ENCODE measurements at places on chromosomes 1 and 21.
A peak's percentile ranks its signal among the peaks of the same experiment; 100 is the strongest.

DNA sequence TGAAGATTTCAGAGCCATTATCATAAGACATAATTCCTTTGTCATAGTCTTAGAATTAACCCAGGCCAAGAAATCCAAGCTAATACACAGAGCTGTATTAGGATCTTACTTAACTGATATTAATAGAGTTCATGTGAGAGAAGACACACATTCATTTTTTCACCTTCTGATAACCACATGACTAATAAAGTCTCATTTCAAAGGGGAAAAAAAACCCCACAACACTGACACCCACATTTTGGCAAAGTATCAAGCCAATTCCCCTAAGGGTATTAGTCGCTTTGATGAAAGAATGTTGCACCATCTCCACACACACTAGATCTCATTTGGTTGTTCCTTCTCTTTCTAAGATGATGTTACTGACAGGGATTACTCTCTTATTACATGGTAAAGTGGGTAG, 344.4 kb upstream of the ESRRG start:
- no peak for DNase-seq

DNA sequence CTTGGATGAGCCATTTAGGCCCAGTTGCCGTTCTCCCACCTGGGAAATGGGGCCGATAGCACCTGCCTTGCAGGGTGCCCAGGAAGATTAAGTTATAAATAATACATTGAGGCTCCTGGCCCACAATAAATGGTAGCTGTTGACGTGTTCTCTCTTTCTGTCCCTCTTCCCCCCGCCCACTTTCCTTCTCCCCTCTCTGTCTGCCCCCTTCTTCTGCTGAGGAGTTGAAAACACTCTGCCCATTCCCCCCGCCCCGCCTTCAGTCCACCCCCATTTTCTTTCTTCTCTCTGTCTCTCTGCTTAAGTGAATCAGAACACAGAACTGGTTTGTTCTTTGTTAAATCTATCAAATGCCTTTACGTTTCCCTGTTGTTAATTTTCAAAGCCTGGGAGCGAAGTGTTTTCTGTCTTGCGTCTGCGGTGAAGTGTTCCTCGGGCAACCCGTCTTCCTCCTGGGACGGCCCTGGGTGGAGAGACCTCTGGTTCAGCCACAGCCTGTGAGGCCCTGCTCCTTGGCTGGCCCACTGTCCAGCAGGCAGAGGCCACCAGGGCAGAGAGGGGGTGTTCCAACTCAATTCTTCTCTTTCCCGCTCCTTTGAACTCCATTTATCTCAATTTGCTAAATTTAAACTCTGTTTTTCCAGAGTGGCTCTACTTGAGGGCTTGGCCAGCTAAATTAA, 29.3 kb upstream of the SELENON start:
- DNase-seq = peak; percentile 74

DNA sequence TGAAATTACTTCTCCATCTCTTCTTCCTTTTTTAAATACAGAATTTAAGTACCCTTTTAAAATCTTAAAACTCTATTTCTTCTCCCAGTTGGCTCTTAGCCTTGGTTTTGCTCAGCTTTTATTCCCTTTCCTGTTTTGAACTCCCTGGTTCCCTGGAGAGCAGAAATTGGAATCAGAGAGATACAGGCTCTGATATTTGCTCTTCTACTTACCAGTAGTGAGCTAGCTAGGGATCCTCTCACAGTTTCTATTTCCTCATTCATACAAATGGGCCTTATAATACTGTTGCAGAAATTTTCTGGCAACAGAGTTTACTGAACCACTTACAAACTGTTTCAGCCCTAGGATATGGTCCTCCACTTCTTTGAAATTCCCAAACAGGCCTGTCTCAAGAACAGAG, 606.3 kb downstream of the NUF2 start:
- DNase-seq = no peak

- DNase-seq = no peak
Observed at GRCh38 chr1:179871940-179872339, 5.7 kb downstream of the TOR1AIP2 start.

DNA sequence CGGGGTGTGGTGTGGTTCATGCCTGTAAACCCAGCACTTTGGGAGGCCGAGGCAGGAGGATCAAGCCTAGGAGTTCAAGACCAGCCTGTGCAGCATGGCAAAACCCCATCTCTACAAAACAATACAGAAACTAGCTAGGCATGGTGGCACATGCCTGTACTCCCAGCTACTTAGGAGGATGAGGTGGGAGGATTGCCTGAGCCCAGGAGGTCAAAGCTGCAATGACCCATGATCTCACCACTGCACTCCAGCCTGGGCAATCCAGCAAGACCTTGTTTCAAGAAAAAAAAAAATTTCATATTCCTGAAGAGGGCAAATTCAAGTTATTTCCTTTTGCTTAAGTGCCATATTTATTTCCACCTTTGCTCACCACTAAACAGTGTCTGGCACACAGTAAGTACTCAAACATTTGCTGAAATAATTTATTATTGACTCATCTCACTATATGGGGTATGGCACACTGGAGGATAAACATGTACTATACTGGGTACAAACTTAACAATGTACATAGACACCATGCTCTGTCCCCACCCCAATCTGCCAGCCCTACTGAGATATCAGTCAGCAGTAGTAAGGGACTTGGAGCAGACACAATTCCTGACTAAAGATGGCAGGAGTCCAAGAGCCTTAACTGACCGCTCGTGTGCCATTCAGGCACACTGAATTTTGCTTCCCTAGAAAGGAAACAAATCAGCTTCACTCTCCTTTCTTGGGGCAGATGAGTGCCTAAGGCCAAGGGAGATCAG, 15.5 kb downstream of the MEAF6 start:
- DNase-seq = no peak

DNA sequence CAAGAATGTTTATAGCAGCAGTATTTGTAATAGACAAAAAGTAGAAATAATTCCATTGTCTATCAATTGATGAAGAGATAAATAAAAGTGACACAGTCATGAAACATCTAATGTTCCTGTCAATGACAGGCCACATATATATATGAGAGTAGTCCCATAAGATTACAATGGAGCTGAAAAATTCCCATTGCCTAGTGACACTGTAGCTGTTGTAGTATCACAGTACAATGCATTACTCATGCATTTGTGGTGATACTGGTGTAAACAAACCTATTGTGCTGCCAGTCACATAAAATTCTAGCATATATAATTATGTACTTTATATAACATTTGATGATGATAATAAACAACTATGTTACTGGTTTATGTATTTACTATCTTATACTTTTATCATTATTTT, 141.9 kb upstream of the LYPLAL1 start:
- DNase-seq = no peak

- no peak for DNase-seq
Observed at GRCh38 chr1:225917536-225917935, 6.5 kb downstream of the PYCR2 start.

DNA sequence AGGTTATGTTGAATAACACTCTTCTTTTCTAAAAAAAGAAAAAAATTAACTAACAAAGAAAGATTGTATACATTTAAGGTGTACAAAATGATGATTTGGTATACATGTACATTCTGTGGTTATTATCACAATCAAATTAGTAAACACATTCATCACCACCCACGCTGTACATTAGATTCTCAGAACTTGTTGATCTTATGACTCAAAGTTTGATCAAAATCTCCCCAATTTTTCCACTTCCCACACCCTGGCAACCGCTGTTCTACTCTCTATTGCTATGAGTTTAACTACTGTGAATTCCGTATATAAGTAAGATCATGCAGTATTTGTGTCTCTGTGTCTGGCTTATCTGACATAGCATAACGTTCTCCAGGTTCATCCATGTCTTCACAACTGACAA, 469.5 kb upstream of the CHRM3 start:
- DNase-seq = no peak

GRCh38 chr21:26798856-26799751, 46.1 kb downstream of the ADAMTS1 start:
- DNase-seq = no peak

DNA sequence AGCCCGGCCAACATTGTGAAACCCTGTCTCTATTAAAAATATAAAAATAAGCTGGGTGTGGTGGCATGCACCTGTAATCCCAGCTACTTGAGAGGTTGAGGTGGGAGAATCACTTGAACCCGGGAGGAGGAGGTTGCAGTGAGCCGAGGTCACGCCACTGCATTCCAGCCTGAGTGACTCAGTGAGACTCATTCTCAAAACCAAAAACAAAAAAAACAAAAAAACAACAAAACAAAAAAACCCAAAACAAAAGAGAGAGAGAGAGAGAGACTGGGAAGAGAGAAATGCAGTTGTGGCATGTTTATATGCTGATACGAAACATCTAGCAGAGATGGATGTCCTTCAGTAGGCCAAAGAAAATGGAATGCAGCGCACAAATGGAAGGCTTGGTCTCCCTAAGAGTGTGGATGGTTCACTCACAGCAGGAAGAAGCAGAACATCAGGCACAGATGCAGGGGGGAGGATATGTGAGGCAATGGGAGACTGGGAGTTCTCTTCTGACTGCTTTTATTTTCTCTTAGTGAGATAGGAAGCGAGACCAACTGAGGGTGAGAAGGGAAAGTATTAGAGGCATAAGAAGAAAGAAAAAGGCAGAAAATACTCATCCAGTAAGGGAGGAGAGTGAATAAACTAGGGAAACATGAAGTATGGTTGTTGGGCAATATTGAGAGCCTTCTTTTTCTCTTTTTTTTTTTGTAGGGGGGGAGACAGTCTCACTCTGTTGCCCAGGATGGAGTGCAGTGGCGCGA, 16.0 kb downstream of the THEM4 start:
- DNase-seq = no peak

GRCh38 chr1:228172591-228173527, 7.3 kb downstream of the IBA57 start:
- DNase-seq = no peak

DNA sequence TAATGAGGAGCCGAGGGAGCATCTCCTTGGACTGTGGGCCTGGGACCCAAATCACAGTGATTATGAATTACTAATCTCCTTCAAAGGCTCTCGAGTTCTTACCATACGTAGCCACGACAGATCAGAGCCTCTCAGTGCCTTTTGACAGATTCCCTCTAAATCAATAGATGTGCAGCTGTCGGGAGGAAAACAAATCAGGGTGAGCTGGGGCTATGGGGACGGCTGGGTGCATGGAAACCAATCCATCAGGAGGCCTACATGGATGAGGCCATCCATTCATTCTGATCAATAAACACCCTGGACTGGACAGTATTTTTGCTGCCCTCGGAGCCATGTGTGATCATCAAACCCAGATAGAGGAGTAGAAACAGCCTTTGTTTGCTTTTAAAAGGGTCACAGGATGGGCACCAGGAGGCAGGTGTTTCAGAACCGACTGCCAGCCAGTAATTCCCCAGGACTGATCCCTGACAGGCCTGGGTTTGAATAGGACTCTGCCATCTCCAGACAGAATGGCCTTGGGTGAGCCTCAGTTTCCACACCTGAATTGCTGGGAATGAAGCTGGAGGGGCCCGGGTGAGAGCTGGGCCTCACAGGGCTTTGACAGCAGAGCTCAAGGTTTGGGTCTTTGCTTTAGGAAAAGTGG, 532.8 kb downstream of the MATN1 start:
- DNase-seq = no peak

GRCh38 chr1:8419861-8420260, 101.9 kb downstream of the SLC45A1 start:
- DNase-seq = no peak

- no peak for DNase-seq
Observed at GRCh38 chr1:231493421-231494185, 34.9 kb upstream of the TSNAX start.
